ENCODE measurements at places on chromosomes 1 and 21.

DNA sequence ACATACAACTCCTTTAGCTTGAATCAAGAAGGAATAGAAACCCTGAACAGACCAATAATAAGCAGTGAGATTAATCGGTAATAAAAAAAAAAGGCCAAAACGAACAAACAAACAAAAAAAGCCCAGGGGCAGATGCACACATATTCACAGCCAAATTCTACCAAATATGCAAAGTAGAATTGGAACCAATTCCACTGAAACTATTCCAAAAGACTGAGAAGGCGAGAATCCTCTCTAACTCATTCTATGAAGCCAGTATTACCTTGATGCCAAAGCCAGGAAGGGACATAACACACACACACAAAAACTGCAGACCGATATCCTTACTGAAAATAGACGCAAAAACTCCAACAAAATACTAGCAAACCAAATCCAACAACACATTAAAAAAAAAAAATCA is 161.6 kb downstream of the ASTN1 start:
- no peak for DNase-seq

GRCh38 chr1:116477429-116477828 is 93.4 kb downstream of the CD58 start:
- DNase-seq, result no peak

DNA sequence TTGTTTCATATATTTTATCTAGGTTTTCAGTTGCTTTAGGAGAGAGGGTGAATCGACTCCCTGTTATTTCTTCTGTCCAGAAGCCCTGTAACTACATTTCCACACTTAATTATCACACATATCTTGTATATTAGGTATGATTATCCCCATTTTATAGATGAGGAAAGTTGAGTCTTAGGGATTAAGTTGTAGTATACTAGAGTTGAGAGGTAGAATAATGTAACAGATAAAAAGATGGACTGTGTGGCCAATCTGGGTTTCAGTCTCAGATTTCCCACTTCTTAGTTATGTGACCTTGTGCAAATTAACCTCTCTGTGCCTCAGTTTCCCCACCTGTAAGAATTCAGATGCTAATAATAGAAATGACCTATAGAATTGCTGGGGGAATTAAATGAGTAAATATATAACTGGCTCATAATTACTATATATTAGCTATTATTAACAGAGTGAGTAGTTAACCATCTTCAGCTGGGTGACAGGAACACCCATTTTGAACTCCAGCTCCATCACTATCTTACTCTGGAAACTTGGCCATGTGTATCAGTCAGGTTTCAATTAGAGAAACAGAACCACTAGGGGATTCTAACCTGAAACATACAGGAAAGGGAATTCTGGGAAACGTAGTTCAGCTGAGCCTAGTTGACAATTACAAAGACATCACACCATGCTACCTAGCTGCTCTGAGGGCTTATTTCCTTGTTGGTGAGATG is 20.4 kb upstream of the FOXO6 start:
- no peak for DNase-seq

GRCh38 chr1:46203738-46204405 is 738 bp downstream of the LURAP1 start:
- DNase-seq, result no peak

DNA sequence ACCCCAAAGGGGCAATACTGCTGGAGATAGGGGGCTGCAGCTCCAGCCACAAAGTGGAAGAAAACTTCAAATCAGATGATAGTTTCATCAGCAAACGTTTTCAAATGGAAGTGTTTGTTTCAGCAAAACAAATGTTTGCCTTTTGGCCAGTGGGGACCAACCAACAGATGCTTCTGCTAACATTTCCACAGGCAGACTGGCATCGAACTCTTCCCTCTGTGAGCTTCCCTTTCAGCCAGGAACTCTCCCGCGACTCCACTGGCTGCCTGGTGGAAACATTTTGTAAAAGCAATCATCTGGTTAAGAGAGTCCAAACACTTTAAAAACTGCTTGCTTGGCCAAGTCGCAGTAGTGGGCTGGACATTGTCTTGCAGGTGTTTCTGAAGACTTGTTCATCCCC is 30.7 kb downstream of the CENPF start:
- no peak for DNase-seq

DNA sequence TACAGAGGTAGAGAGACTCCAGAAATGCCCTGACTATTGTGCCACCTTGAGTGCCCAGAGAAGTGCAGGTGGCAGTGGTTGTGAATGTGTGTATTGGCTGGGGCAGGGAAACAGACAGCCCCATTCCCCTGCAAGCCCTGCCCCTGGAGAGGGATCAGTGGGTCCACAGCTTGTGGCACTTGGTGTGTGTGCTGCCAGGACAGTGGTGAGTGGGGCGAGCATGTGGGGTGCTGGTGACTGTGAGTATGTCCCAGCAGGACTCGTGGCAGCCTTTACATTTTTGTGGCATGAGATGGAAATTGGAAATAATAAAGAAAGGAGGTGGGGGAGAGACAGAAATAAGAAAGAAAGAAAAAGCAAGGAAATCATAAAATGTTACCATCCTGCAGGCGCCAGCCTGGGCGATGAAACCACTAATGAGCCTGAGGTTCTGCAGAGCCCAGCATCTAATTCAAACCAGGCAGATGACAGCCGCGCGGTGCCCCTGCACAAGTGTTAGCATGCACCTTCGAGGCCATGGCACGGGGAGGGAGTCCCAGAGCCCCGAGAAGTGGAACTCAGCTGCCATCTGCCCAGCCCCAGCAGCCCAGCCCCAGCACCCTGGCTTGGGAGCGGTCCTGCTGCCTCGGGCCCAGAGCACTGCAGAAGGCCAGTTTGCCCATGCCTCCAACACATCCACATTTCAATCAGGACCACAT is 49.1 kb upstream of the ZBTB40 start:
- DNase-seq, result no peak

GRCh38 chr1:200121421-200121820 is 93.9 kb downstream of the NR5A2 start:
- DNase-seq, result no peak

DNA sequence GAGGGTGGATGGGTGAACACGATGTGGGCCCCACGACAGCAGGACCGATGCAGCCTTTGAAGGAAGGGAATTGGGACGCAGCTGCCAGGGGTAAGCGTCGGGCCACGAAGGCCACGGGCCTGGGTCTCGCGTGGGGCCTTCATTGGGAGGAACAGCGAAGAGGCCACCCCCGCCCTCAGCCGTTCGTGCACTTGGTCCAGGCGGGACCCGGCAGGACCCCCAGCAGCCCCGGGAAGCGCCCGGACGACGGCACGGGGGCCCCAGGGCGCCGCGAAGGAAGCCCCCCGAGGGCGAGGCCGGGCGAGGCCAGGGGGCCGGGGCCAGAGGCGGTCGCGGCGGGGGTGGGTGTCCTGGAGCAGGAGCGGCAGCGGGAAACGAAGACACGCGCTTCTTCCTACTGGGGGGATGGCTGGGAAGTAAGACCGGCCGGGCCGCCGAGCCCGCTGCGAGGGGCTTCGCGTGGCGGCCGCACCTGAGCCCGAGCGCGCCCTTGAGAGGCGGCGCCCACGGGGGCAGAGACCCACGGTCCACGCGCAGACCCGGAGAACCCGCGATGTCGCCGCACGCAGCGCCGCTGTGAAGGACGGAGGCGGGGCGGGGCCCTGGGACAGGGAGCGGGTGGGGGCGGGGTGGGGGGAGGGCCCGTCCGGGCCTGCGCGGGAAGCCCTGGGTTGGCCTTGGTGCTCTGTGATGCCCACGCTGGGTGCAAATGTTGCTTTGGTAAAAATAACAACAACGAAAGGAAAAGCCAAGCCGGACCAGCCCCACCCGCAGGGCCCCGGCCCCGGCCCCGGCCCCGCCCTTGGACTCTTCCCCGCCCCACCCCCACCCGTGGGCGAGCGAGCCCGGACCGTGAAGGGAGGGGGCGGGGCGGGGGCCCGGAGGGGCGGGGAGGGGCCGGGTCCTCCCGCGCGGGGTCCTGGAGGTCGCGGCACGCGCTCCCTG is 56.0 kb upstream of the ADARB1 start:
- DNase-seq, result no peak

DNA sequence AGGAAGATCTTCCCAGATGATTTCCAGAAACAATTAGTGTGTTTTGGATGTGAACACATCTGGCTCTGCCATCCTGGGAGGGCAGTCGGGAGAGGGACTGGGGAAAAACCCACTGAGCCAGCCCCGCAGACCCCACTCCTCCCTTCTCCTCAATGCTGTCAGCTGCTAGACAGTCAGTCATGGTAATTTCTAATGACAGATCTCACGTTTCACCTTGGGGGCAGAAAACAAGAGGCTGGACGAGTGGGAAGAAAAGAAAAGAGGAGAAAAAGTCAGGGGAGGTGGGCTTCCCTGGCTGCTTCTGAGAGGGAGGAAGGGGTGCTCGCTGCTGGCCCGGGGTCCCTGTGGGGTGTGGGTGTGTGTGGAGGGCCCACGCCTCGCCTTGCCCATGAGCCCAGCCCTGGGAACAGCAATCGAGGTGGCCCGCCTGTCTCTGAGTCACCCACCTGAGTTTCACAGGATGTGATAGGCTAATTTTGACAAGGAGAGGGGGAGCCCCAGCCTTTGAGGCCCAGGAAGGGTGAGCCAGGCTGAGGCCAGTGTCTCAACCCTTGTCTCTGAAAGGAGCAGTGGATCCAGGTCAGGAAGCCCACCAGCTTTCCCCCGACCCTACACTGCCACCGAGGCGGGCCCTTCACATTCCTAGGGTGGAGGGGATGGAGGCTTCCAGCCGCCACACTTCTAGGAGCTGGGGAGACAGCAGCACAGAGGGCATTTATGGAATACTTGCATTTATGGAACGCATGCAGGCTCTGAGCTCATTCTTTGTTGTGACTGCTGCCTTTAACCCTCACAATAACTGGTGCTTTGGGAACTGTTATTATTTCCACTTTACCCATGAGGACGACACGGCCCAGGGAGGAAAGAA is 49.1 kb upstream of the IFNLR1 start:
- peak; percentile 18 for DNase-seq

DNA sequence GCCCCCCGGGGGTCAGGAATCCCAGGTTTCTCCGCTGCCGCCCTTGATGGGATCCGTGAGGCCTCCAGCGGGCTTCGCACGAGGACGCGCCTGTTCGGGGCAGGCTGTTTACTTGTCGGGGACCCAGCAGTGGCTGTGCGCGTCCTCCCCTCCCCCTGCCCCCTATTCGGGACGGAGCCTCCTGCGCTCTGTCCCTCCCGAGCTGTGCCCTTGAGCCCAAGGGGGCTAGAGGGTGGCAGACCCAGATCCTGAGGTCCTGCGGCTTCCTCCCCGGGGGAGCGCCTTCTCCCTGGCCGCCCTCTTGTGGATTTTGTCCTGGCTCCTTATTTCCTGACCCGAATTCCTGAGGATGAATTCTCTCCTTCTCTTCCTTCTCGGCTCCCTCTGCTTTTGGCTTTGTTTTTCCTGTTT is 38.4 kb downstream of the PIK3CD start:
- DNase-seq, result no peak

- DNase-seq, result no peak
Measured at GRCh38 chr1:147247656-147248238, 5.3 kb downstream of the CHD1L start.

DNA sequence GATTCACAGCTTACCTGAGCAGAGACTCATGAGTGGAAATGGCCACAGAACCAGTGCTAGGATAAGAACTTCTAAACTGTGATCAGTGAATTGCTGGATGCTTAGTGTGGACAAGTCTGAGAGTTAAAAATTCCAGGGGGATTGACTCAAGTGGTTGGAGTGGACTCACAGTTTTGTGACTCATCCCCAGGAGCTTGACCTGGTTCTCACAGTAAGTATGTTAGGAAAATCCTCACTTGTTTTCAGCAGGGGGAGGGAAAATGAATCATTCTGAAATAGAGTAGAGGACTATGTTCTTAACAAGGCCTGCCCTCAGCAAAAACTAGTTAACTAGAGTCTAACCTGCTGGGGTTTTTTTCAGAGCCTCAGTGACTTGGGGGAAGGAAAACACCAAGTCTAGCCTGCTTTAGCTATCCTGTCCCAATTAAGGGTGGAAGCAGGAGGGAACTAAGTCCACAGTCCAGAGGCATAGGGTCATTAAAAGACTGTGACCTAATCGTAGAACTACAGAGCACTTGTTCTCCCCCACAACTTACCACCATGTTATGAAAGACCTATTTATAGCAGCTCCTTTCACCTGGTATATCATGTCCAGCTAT is 6.1 kb upstream of the CDC73 start:
- no peak for DNase-seq

DNA sequence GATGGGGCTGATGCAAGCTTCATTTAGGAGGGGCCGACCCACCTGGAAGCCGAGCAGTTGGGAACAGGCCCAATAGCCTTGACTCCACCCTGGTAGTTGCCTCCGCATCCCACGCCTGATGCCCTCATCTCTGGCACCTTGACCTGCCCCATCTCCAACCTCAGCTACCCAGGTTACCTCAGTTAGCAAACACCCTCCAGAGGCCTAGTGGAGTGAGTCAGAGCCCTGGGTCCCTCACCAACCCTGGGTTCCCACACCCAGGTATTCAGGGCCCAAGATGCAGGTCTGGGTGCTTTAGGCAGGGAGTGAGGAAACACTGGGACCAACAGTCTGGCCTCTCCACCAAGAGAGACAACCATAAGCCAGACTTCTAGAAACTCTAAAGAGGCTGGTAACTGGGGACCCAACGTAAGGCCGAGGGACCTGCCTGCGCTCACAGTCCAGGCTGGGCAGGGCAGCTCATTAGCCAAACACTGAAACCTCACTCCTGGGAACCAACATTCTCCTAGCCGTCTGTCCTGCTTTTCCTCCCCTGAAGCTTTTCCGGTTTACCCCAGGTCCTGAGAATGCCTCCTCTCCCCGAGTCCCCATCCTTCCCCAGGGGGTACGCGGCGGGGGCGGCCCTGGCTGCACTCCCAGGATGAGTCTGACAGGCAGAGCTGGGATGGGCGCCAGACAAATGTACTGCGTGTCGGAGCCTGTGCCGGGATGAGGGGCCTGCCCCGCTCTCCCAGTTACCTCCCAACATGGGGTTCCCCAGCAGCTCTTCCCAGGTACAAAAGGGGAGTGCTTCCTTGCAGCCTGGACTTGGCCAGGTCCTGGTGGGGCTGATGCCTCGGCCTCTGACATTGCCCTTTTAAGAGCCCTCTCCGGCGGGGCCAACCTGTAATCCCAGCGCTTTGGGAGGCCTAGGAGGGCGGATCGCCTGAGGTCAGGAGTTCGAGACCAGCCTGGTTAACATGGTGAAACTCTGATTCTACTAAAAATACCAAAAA is 8.9 kb upstream of the CELSR2 start:
- DNase-seq, result no peak

GRCh38 chr1:185907246-185907645 is 173.1 kb downstream of the HMCN1 start:
- no peak for DNase-seq

DNA sequence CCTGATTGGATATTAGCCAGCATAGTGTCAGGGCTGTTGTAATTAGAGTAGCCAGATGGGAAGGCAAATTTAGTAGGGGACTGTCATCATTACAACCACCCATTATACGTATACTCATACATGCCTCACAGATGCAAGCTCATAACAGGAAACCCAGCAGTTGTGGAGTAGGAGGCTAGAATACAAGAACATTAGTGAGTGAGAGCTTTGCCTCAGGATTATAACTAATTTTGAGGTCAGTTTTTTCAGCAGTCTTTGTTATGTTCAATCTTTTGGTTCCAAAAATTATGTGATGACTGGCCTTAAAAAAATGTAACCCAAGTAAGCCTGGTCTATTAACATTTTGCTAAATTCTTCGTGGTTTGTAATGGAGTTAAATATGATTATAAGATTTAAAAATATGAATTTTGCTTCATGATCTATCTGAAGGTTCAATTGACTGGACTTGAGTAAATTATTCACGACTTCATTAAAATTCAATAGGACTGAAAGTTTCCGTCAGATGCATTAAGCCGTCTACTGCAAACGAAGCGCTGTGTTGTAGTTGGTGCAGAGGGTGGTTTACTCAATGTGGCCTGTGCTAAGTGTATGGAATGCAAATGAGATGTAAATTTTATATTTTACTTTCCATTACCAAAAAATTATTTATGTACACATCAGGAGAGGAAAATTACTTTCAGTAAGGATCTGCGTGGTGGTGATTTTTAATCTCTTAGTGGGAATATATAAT is 48.8 kb downstream of the KCNK1 start:
- DNase-seq, result no peak
